ENCODE measurements at places on chromosomes 2 and 18. TPM values are rescaled to one million over a fixed set of nuclear protein-coding genes. Genes with fewer than 3 reads are reported as not detected.

DNA sequence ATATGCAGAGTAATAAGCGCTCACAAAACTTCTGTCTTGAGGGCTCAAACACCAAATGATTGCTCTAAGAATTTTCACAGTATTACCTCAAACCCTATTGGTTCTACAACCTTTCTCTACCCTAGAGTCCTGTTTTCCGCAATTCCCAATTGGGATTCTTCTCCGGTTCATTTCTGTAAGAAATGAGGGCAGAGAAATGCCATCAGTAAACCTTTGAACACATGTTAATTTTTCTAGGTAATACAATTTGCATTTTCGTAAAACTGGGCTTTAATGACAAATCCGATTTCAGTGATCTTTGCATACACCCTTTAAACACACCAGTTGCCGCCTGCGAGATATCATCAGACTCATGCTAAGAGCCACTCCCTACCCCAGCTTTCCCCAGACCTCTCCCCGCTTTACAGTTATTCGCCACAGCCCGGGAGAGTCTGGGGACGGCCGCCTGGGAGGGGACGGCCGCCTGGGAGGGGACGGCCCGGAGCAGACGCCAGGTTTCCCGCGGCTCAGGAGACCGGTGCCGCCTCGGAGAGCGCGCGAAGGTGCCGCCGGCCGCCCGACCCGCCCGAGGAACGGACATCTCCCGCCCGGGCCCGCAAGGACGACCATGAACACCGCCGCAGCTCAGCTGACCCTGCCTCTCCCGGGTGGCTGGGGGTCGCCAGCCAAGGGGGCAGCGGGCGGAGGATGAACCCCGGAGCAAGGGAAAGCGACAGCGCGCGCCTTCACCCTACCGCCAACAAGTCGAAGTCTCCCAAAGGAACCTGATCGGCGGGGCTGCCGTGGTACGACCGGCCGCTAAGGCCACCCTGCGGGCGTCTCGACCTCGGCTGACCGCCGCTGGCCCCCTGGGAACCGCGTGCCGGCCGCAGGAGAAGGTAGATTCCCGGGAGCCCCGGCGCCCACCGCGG, 463 bp downstream of the SMC6 start:
- DNase-seq, result no peak

DNA sequence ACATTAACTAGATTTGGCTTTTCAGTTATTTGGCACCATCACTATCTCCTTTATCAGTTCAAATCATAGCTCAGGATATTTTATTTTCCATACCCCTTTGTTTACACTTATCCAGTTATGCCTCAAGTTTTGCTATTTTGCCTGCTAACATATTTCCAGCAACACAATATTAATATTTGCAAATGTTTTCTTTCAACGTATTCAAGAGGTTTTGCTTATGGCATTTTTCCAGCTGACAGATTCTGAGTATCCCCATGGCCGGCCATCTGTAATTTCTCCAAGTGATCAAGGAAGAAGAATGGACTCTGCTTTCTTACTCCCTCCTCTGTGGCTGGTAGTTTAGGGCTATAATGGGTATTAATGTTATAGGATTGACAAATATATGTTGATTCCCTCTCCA, 49.4 kb downstream of the RND3 start:
- no peak for DNase-seq

- no peak for DNase-seq
These were observed 293.8 kb downstream of the LRRTM4 start for GRCh38 chr2:77228391-77228790.

Gene UGT1A4
- total RNA-seq, result not detected

DNA sequence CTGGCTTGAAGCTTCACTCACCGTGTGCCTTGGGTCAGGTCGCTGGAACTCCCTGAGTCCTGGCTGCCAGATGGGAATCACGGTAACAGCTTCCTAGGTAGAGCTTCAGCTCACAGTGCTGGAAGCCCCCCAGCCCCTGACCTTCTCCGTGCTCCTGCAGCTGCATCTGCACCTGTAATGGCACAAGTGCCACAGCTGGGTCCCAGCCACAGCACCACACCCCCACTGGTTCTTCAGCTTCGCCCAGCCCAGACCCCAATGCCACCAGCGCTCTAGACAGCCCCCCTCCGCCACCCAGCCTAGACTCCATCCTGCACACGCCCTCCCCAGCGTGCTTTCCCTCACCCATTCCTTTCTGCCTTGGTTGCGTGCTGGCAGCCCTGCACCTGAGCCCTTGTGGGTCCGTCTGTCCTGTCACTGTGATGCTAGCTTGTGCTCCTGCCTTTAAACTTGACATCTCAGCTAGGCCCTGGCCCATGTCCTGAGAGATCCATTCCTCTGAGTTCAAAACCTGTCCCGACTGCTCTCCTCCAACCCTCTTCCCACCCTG, 7.6 kb upstream of the ESPNL start:
- no peak for DNase-seq

GRCh38 chr2:233265899-233266431, 14.5 kb downstream of the ATG16L1 start:
- no peak for DNase-seq

- DNase-seq, result no peak
These were observed 4.5 kb downstream of the CRIM1 start for GRCh38 chr2:36360063-36360462.

DNA sequence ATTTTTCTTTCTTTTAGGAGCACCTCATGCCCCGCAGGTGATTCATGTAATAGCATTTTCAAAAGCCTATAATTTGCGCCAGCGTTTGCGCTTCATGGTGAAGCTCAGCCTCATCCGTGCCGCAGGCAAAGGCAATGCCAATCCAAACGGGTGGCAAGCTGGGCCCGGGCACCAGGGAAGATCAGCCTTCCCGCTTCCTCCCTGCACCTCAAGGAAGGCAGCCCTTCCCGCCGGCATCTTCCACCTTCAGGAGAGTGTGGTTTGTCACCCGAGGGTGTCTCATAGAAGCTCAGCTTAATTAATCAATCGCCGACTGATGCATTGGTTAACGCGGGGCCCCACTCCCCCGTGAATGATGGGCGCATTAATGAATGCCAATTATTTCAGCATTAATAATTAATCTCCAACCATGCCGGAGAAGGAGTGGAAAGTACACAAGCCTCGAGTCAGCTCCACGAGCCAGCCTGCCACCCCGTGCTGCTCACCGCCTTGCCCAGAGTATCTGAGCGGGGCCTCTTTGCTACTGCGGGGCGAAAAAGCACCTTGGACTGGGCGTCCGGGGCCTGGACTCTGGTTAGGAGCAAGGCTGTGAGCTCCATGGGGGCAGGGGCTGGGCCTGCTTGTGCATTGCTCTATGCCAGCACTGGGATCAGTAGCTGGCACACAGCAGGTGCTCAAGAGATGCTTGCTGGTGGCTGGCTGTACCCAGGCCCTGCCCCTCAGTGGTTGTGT, 13.0 kb downstream of the INHBB start:
- DNase-seq, result no peak

- DNase-seq, result no peak
These were observed 27.9 kb upstream of the CCBE1 start for GRCh38 chr18:59725142-59725541.

DNA sequence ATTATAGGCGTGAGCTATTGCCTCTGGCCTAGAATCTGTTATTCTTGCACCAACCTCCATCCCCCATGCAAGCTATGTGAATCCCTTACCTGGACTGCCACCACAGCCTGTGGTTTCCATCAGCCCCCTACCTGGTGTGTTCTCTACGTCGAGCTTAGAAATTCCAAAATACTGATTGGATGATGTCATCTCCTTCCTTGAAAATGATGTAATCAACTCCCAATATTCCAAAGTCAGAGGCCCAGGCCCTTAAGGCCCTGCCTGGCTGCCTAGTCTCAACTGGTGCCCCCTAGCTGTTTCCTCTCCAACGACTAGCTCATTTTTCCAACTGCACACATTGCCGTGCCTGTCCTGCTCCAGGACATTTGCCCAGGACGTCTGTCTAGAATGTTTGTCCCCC, 41.3 kb upstream of the GBX2 start:
- DNase-seq, result no peak

- no peak for DNase-seq
These were observed 2.0 kb upstream of the C2orf68 start for GRCh38 chr2:85613717-85614515.

DNA sequence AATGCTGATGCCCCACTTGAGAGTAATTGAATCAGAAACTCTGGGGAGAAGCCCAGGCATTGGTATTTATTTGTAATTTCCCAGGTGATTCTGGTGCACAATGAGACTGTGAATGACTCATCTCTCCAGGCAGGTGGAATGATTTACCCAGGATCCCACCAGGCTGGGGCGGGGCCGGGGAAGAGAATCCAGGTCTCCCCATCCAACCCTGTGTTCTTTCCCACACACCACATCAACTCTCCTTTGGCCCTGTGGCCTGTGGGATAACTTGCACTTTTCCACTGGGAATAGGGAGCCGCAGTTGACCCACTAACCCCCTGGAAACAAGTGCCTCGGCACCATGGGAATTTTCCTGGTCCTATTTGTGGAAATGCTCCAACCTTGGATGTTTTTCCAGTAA, 409.8 kb downstream of the ZNF521 start:
- DNase-seq, result no peak

DNA sequence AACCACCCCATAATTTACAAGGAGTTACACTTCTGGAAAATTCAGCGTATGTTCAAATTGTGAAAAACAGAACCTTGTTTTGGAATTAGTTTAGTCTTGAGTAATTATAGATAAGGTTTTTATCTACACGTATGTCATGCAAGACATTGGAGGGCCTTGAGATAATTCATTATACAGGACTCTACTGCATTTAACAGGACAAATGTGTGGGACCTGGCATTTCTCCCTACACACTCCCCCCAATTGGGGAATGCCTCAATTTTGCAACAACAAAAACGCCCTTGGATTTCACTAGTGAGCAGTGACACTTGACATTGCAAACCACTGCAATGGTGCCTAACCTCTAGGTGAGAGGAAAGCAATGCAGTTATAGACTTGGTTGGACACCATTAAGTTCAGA, 11.4 kb downstream of the SLC1A4 start:
- no peak for DNase-seq

GRCh38 chr2:100011272-100011731, 131.1 kb downstream of the AFF3 start:
- no peak for DNase-seq

Gene STARD6
- total RNA-seq, result 0.13 TPM
